ENCODE measurements at places on chromosomes 11 and 22.
A peak's percentile ranks its signal among the peaks of the same experiment; 100 is the strongest.

GRCh38 chr11:75802913-75803820, 11.8 kb upstream of the UVRAG start:
- DNase-seq: peak; percentile 41

DNA sequence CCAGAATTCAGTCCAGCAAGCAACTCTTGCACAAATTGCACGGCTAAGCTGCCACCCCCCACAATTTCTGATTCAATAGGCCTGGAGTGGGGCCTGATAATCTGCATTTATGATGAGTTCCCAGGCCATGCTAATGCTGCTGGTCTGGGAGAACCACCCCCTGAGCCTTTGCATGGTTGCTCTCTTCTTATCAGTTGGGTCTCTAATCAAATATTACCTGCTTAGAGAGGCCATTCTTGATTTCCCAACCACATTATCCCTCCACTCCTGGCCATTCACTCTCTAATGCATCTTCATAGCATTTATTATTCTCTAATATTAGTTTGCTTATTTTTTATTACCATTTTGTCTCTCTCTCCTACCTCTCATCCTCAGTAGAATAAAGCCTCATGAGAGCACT, 99.5 kb downstream of the NAV2 start:
- no peak for DNase-seq

DNA sequence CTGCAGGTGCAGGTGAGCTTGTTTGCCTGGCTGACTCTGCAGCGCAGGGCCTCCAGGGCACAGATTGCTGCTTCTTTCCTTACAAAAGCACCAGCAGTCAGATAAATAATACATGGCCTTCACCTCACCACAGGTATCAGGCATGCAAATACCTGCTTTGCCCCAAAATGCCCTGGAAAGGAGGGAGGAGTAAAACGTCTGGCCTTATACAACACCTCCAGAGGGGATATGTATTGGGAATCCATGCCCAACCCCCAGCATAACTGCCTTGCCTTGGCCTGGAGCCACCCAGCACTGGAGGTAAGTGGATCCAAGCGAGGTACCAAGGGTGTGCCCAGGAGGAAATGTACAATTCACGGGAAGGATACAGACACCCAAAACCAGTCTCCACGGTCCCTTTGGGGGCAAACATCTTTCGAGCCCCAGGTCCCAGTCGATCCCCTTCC, 860 bp downstream of the TMEM184B start:
- no peak for DNase-seq

DNA sequence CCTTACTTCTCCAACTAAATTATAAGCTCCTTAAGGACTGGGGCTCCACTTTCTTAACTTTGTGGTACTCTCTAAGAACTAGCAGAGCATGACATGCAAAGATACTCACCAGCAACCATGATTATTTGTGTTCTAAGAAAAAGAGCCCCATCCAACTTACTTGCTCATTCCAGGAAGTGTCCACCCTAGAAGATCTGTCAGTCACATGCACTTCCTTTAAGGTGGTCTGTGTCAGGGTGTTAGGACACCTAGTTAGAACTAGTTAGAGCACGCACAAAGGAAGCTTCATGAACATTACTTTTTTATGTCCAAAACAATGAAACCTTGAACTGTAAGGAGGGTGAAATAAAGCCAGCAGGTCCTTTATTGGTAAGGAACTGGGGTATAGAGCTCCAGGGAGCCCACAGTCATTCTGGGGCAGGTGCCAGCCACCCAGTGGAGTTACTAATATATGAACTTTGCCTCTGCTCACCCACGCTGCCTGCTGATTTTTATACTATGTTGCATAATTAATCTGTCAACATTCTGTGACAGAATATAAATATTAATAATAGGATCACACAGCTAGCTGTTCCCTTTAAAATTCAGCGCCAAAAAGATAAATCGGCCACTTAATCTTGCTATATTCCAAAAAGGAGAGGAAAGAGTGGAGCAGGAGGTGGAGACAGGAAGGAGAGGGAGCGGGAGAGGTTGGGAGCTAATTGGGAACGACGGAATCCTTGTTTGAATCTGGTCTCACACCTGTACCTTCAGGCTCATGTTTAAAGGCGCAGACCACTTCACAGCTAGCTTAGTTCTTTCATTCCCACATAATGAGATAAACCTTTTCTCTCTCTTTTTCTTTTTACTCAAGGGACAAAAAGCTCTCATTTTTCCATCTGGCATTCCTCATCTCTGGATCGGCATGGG, 755.0 kb downstream of the OPCML start:
- DNase-seq: no peak

- no peak for DNase-seq
These were observed 593.4 kb downstream of the BUD13 start for GRCh38 chr11:116179401-116179800.

- DNase-seq: no peak
These were observed 80.6 kb downstream of the GRIA4 start for GRCh38 chr11:105690467-105690866.

DNA sequence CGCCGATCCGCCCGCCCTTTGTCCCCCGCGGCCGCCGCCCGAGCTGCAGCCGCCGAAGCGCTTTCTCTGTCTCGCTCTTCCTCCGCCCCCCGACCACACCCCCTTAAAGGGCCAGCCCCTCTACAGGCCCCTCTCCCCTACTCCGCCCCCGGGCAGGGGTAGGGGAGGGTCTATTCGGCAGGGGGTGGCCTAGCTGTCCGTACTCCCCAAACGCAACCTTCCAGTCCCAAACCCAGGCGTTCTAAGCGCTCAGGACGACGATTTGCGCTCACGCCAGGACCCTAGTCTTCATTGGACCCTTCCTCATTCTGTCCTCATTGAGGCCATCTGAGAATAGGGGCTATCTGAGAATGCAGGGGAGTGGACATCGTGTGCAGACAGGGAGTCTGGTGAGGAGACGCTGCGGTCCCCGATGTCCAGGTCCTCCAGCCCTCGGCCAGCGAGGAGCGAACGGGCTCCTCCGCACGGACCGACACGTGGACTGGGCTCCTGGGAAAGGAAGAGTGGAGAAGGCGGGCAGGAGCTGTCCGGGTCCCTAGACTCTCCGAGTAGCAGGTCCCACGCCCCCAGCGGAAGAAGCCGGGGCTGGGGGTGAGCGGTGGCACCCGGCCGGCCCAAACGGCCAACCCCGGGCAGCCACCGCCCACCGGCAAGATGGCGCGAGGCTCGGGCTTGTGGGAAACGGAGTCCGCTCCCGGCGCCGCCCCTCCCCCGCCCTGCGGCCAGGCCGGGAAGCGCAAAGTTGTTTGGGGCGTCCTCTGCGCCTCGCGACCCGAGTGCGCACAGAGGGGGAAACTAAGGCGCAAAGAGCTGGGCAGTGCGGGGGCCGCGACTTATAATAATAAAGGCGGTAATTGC, at the start of gene PPP1R14B:
TSS of gene PPP1R14B (minus strand) at position 73 of the 858 bp plus-strand sequence. CDS start 270 bp downstream, outside the sequence.
- DNase-seq: peak; percentile 82

GRCh38 chr11:47288066-47288465, 18.1 kb downstream of the MADD start:
- no peak for DNase-seq

GRCh38 chr22:17436382-17436980, 67.2 kb downstream of the CECR2 start:
- no peak for DNase-seq

GRCh38 chr22:46531581-46532175, 5.7 kb downstream of the CELSR1 start:
- DNase-seq: no peak

GRCh38 chr22:46233231-46233630, 16.9 kb downstream of the CDPF1 start:
- DNase-seq: no peak

DNA sequence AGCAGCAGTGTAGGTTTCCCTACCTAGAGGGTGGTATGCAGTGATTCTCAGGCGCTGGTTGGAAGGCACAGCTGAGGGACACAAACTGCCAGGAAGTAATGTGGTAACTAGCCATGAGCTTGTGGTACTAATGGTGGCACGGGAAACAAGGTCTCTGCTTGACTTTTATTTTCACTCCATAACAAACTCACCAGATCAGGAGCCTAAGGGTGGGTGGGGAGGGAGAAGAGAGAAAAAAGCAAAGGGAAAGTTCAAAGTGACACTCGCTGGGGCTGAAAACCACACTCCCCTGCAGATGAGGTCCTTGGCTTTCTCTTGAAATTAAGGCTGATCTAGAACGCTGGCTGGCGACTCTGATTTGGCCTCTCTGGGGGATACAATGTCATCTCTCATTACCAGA, 22.0 kb downstream of the TRAF6 start:
- no peak for DNase-seq

GRCh38 chr22:19287076-19287707, 4.3 kb downstream of the CLTCL1 start:
- peak; percentile 51 for DNase-seq

DNA sequence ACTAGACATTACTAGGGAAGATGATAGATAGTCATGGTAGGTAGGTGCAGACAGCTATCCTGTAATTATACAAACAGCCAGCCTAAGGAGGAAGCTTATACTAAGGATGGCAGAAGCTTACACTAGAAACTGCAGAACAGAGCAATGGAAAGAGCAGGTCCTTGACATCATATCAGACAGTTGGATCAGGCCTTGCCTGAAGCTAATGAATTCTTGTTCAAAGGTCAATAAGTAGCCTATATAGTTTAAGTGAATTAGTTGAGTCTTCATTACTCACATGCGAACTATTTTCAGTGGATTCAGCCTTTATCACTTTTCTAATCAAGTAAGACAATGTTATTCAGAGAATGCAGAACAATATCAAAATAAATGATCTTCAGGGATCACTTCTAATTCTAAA, 22.3 kb upstream of the GRK3 start:
- DNase-seq: no peak

DNA sequence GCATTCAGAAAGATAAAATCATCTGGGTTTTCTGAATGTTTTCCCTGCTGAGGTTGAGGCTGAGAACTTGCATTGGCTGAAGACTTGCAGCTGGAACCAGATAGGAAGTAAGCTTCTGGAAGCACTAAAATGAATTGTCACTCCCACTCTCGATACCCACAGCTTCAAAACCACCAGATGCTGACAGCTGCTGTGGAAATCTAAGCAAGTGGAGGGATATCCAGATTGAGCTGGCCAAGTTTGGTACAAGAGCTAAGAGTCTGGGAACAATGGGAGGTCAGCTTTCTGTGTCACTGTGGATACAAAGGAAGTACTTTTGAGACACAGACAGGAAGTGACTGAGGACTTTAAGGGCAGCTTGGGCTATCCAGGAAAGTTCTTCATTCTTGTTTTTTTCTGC, 51.3 kb upstream of the CD44 start:
- DNase-seq: no peak

GRCh38 chr11:46903846-46904245, 14.5 kb downstream of the LRP4 start:
- no peak for DNase-seq

- peak; percentile 57 for DNase-seq
These were observed 25.4 kb upstream of the SORL1 start for GRCh38 chr11:121426476-121427399.

GRCh38 chr11:45300715-45301114, 14.6 kb upstream of the SYT13 start:
- no peak for DNase-seq

- DNase-seq: no peak
These were observed 13.3 kb upstream of the PRG2 start for GRCh38 chr11:57403802-57404147.

GRCh38 chr22:39994566-39995392, at the start of gene FAM83F:
TSS of gene FAM83F (plus strand) at chr22:39994954. CDS start at chr22:39995043, 89 bp downstream.
- peak; percentile 37 for DNase-seq

- no peak for DNase-seq
These were observed 6.3 kb upstream of the PYGM start for GRCh38 chr11:64765851-64766665.

GRCh38 chr22:17057959-17058814, 26.6 kb upstream of the IL17RA start:
- DNase-seq: peak; percentile 3

DNA sequence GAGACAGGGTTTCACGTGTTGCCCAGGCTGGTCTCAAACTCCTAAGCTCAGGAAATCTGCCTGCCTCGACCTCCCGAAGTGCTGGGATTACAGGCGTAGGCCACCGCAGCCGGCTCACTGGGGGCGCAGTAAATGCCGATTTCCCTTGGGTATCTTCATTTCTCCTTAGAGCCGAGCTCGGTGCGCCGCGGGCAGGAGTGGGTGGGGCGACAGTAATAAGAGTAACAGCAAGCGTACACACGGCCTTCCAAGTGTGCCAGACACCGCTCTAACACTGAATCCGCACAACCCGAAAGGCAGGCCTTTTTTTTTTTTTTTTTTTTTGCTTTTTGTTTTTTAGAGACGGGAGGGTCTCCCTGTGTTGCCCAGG, 500 bp upstream of the ADSL start:
- DNase-seq: no peak

GRCh38 chr11:8328848-8329330, 65.2 kb upstream of the LMO1 start:
- DNase-seq: peak; percentile 77

- no peak for DNase-seq
These were observed 28.0 kb upstream of the ZBED5 start for GRCh38 chr11:10885703-10886363.

GRCh38 chr11:126167488-126167887, 44.0 kb downstream of the RPUSD4 start:
- no peak for DNase-seq

DNA sequence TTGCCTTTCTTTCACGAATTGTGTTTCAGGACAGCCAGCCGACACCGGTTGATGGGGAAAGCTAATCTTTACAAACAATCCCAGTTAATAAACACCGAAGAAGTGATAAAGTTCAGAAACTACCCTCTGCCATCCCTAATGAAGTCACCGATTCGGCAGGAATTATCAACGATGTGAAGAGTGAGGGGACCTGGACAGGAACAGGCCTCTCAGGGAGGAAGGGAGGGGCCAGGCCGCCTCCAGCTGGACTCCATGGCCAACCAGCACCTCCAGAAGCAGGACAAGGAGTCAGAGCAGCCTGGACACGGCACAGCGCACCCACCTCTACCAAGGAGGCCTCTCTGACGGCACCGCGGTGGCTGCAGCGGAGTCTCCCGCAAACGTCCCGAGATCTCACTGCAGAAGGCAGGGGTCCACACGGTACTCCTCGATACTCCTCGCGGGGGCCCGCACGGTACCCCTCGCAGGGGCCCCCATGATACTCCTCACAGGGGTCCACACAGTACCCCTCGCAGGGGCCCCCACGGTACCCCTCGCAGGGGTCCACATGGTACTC, 3.9 kb downstream of the TOLLIP start:
- no peak for DNase-seq

DNA sequence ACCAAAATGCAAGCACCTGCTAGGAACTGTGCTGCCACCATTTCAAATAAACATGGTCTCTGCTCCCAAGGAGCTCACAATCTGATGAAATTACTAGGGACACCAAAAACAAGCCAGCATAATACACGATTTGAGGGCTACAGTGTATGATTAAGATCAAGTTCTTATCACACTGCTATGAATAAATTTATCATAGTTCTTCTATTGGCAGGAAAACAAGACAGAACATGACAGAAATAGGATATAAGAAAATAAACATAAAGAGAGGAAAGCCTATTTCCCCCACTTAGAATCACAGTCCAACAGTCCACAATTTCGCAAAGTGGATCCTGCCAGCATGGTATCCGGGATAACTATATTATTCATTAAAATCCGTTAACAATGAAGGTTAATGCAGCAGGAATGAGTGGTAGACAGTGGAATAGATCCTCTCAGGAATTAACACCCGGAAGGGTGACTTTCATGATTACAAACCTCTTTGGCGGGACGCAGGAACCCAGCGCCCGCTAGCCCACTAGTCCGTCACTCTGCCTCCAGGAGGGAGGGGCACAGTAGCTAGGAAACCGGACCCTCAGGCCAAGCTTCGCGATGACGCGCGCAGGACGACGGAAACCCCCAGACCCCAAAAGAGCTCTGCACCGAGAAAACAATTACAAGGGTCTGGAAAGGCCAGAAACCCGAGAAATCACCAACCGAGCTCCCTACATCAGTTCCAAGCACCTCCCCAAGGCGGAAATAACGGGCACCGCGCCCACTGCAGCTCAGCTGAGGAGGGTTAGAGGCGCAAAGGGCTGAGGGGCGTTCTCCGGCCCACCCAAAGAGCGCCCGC, 607 bp downstream of the CCDC82 start:
- no peak for DNase-seq
